Liver (tissue), 10 donors: ENCODE measurements at places on chromosomes 3 and 15. TPM values are rescaled to one million over a fixed set of nuclear protein-coding genes. Genes with fewer than 3 reads are reported as not detected.

DNA sequence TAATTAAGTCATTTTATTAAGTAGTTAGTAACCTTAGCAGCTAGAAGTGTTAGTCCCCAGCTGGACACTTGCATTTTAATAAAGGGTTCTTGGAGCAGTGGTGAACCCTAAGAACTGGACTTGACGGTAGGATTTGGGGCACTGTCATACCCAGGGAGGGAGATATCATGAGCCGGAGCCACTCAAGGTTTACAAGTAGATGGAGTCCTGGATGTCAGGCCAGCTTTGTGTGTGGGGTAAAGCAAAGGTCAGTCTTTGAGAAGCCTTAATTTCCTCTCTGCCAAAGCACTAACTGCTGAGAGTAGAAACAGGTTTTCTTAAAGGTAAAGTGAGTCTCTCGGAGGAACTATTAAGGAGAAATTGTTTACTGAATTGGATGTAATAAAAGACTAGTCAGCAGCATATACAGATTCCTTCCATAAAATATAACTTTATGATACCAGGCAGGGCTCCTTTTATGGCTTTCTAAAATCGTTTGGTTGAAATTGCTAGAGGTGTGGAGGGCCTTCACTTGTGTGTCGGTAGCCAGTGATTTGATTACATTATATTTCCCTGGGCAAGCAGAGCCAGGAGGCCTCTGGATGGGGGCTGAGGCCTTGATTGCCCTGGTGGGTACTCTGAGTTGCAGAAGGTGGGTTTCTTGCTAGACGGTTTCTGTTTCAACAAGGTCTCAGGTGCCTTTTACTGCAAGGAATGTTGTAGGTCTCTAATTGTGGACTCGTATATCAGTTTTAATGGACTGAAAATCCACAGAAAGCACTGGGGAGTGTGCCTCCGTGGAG is 23.1 kb downstream of the SQOR start:
- DNase-seq = no peak

DNA sequence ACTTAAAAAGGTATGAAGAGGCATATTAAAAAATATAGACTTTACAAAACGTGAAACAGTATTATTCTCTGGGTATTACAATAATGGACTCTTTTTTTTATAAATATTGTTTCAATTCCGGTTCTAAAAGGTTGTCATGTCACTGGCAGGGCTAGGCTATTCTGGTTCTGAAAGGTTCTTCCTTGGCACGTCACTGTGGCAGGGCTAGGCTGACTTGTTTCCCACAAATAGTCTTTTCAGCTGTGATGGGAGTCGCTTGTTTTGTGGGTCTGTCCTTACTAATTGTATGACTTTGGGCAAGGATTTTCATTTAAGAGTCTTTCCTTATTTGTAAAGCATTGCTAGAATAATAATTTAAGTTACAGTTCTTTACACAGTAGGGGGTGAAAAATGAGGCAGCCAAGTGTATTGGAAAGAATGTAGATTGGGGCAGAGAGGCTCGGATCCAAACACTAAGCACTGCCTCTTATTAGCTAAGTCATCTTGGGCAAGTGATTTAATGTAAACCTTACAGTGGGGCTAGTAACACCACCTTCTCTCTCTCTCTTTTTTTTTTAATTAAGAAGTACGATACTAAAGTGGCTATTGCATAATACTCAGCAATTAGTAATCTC is 12.4 kb upstream of the MELTF start:
- DNase-seq = no peak

DNA sequence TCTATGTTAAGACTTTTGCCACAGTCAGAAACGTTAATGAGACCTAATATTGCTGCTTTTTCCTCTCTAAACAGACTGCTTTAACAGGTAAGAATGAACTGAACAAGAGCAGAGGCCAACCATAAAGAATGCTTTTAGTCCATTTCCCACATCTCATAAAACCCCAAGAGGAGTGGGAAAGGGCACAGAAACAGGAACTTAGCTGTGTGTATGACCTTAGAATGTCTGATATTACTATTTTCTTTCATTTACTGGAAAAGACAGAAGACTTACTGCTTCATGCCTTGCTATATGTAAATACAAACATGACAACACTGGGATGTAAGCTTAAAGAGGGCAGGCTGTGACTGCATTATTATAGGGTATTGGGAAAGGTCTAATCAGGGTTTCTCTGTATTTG is 115.0 kb downstream of the ISL2 start:
- DNase-seq = no peak

- no peak for DNase-seq
Measured at GRCh38 chr3:36991923-36992805, 767 bp downstream of the EPM2AIP1 start.

GRCh38 chr15:75531041-75531450 is 48.1 kb downstream of the PTPN9 start:
- no peak for DNase-seq

The SSUH2 gene
- total RNA-seq = 2.1 TPM

The CIB2 gene
- 0.25 TPM for total RNA-seq
